ENCODE measurements at places on chromosomes 2 and 18.

DNA sequence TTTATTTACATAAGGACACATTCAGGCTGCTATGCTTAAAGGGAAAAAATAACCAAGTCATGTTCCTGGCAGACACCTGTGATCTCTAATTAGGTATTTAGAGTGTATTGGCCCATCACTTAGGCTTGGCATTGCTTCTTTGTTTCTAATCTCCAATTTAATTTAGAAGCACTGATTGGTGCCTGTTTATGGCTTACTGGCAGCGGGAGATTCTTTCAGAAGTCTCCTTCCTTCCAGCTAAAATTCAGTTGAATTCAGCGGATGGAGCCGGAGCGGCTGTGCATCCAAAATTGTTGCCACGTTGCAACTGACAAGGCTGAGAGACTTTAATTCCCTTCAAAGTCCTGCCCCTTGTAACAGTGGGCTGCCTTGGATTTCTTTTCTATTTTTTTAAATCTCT is 66.5 kb downstream of the VWA3B start:
- DNase-seq = no peak

DNA sequence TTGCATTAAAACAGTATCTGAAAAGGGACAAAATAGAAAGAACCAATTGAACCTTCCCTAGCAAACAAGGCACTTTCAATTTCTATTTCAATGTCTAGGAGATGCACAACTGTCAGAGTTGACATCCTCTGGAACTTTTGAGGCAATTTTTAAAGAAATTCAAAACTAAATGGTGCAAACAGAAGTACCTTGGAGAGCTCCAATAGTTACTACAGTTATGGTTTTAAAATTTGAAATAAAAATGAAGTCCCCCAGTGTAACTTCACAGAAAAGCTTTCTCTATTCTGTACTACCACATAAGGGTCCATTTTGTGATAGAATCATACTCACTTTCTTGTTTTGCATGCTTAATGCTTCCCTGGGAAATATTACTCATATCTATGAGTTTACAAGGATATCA is 162.1 kb downstream of the KCNH7 start:
- no peak for DNase-seq

GRCh38 chr2:102698369-102699111 is 63.3 kb upstream of the TMEM182 start:
- DNase-seq = no peak

- no peak for DNase-seq
Observed at GRCh38 chr2:237281836-237282306, 132.1 kb downstream of the COL6A3 start.

DNA sequence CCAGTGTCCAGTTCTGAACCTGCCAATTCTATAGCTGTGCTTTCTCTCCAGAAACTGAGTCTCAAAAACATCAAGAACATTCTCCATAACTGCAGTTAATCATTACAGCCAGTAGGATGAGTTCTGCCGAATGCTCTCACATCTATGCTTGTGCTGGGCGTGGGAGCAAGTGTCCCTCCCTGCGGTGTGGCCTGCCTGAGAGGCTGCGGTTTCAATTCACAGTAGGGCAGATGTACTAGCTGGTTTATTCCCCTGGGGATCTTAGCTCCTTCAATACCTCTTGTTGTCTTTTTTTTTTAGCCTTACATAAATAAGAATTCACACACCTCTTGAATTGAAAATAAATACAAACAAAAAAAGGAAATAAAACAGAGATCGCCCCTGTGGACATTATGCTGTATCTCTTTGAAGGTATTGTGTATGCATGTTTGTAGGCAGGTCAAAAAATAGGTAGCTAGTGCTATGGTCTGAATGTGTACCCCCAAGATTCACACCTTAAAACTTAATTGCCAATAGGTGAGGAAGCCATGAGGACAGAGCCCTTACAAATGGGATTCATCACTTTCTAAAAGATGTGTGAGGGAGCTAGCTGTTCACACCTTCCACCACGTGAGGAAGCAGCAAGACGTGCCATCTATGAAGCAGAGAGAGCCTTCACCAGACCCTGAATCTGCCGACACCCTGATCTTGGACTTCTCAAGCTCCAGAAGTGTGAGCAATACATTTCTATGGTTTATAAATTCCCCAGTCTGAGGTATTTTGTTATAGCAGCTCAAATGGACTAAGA is 74.3 kb downstream of the BCL2L11 start:
- DNase-seq = no peak

GRCh38 chr2:15521641-15522181 is 39.4 kb downstream of the NBAS start:
- DNase-seq = no peak

GRCh38 chr2:152507907-152508306 is 172.9 kb downstream of the FMNL2 start:
- no peak for DNase-seq

GRCh38 chr2:6955511-6956136 is 38.4 kb downstream of the RNF144A start:
- DNase-seq = no peak

- DNase-seq = no peak
Observed at GRCh38 chr2:23656597-23656973, 270.3 kb downstream of the ATAD2B start.
